ENCODE measurements at places on chromosomes 1 and 21.
A peak's percentile ranks its signal among the peaks of the same experiment; 100 is the strongest.

DNA sequence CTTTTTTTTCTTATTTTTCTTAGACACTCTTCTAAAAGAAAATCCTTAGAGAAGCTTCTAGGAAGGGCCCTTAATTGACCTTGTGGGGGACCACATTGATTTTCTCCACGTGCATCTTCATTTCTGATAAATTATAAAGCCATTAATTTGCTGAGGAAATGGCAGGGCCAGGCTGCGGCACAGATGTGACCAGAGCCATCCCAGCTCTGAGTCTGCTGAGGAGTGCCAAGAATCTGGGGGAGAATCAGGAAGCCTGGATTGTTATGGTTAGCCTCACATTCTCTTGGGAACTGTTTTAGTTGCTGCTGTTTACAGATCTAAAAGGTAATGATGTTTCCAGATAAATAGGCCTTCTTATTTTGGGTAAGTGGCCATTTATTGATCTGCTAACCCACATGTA, 16.2 kb downstream of the PROX1 start:
- DNase-seq = no peak

GRCh38 chr1:71733121-71733520, 549.2 kb downstream of the NEGR1 start:
- no peak for DNase-seq

DNA sequence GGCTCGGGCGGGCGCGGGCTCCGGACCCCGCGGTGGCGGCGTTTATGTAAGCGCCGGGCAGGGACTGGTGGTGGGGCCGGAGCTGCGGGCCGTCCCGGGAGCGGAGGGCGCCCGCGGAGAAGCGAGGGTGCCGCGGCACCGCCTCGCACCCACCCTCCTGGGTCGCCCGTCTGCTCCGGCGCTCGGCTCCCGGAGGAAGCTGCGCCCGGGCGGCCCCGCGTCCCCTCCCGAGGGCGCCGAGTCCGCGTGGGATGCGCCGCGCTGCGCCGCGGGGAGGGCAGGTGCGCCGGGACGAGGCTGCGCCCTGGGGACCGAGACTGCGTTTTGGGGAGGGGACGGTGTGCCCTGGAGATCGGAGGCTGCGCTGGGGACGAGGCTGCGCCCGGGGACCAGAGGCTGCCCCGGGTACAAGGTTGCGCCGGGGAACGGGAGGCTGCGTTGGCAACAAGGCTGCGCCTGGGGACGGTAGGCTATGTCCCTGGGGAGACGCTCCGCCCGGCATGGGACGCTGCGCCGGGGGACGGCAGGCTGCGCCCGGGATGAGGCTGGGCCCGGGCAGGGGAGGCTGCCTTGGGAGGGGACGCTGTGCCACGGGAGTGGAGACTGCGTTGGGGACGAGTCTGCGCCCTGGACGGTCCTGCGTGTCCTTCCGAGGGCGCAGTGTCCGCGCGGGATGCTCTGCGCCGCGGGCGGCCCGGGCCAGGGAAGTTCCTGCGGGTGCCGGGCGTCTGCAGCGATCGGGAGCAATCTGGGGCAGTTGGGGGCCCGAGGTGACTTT, 627 bp downstream of the ADARB1 start:
- DNase-seq = no peak

GRCh38 chr1:190312763-190313162, 164.9 kb downstream of the BRINP3 start:
- DNase-seq = no peak

DNA sequence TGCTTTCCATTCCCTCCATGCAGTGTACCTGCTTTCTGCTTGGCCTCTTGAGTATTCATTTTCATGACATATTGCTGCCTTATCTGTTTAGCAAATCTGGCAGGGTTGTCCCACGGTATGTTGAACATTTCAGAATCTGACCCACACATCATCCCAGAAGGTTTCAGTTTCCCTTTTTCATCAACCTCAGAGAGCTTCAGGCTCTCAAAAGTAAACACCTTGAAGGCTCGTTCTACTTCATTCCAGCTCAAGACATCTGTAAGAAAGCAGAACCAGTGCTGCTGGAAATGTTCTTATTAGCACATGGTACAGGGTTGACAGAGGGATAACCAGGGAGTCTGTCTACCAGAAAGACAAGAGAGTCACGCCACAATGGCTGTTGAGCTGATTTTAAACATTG, 103.6 kb downstream of the SPAG17 start:
- DNase-seq = no peak

DNA sequence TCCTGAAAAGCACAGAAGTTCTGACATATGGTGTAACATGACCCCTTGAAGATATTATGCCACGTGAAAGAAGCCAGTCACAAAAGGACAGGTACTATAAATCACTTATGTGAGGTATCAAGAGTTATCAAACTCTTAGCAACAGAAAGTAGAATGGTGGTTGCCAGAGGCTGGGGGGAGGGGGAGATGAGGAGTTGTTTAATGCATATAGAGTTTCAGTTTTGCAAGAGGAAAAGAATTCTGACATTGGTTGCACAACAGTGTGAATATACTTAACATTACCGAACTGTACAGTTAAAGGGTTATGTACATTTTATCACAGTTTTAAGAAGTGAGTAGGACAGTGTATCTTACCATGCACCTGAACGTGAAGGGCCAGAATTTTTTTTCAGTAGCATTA, 80.0 kb downstream of the USP25 start:
- DNase-seq = no peak

DNA sequence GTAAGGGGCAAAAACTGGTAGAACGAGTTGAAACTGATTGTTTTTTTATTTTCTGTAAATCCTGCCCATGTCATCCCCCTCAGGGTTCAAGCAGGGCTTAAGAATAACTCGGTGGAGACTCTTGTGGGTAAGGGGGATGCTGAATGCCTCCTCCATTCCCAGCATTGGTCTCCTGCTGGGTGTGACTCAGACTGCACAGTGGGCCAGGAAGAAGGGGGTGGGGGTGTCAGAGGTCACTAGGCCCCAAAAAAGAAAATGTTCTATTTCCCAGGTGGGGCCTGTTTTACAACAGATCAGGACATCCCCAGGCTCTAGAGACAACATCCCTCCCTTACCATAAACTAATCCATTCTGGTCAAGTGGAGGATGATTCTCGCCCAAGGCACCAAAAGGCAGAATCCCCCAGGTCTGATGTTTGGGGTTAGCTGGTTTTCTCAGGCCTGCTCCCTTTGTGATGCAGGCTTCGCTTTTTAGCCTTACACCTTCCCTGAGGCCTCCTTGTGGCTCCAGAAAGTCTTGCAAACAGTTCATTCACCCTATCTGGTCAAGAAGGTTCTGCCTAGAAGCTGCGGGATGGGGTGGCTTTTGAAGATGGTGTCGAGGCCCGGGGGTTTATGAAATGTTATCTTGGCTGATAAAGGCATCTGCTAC, 10.7 kb upstream of the GRHL3 start:
- no peak for DNase-seq

GRCh38 chr1:115507901-115508300, 133.9 kb upstream of the VANGL1 start:
- no peak for DNase-seq

- no peak for DNase-seq
These were observed 50.3 kb downstream of the B3GALT5 start for GRCh38 chr21:39663066-39663465.

- DNase-seq = no peak
These were observed 23.3 kb upstream of the TNNI1 start for GRCh38 chr1:201444792-201445191.

DNA sequence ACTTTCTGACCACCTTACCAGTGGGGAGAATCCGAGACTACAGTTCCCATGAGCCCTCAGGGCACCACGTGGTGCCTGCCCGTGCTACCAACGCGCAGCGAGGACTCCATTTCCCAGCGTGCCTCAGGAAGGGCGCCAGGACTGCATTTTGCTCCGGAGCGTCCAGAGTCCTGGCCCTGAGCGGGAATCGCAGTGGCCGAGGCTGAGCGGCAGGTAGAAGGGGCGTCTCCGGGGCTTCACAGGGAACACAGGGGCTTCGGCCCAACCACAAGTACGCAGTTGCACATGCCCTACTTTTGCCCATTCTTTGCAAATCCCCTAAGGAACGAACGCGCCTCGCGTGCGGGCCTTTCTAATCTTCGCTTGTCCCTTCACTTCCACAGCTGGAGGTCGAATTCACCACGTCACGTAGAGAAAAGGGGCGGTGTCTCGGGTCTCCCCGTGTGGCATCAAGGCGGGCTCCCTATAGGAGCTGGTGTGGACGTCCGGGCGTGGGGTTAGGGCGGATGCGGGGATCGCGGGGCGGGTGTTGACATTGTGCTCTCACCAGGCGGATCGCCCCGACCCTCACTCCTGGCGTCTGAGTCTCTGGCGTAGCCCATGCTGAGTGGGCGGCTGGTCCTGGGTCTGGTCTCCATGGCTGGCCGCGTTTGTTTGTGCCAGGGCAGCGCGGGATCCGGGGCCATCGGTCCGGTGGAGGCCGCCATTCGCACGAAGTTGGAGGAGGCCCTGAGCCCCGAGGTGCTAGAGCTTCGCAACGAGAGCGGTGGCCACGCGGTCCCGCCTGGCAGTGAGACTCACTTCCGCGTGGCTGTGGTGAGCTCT, at the start of gene BOLA1:
Gene BOLA1, plus strand, starts transcription at position 109 of the 825 bp plus-strand sequence. Its CDS starts 492 bp downstream, at position 601.
- DNase-seq = peak; percentile 74

DNA sequence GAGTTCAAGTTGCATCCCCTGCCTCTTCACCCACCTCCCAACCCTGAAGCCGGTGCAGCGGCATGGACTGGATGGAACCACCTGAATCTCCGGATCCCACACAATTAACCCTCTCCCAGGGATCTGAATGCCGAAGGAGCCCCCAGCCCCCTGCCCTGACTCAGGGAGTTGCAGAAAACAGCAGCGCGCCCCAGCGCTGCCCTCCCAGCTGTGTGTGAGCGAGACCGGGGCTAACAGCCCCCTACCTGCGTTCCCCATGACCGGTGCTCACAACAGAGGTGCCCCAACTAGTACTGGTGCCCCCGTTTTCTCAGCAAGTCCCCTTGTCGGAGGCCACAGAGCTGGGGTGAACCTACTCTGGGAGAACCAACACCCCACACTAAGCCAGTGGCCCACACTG, 136.8 kb downstream of the PRDM16 start:
- DNase-seq = no peak

DNA sequence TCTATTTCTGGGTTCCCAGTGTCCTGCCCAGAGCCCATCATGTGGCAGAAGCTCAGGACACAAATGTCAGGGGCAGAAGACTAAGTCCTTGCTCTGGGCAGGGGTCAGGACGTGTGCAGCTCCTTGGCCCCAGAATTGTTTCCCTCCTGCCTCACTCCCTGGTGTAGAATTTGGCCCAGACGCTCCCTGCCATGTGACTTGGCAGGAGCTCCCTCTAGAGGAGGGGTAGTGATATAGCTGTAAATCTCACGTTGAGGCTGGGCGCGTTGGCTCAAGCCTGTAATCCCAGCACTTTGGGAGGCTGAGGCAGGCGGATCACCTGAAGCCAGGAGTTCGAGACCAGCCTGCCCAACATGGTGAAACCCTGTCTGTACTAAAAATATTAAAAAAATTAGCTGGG, 91.2 kb downstream of the UBIAD1 start:
- DNase-seq = no peak
